Activated CD4-positive, CD25-positive, alpha-beta regulatory T cell treated with anti-CD3 and anti-CD28 coated beads, Interleukin-2, amount 50 U/mL, for 24 hours (primary cell): ENCODE measurements at places on chromosomes 12 and 14.

DNA sequence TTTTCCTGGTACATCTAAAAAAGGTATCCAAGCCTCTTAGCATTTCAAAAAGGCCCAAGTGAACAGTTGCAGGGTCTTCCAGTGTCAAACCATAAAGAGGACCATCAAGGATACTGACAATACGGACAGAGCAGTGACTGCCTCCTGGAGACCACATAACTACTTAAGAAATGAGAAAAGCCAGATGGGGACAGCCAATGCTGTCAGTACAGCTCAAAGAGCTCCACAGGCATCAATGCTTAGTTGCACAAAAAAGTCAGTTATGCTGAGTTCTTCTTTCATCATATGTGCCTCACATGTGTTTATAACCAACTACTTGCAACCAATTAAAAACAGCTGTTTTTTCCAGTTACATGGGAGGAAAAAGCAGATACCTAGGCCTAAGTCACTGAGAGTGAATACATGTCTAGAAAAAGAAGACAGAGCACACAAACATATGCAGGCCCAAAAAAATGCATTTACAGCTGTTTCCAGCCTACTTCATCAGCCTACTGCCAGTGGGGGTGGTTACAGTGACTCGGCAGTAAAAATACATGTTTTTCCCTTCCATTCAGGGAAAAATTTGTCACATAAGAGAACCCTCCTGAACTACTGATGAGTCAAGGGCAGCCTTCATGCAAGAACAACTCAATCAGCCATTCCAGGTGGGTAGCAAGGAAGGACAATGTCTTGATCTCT is 84.0 kb downstream of the DCAF5 start:
- ATAC-seq, result no peak

- no peak for ATAC-seq
Measured at GRCh38 chr12:39643052-39643451, 23.4 kb upstream of the ABCD2 start.

- ATAC-seq, result no peak
Measured at GRCh38 chr14:50031602-50032313, 84.6 kb downstream of the VCPKMT start.

- no peak for ATAC-seq
Measured at GRCh38 chr12:4833053-4833452, 76.7 kb upstream of the KCNA1 start.

GRCh38 chr14:95505030-95505589 is 11.3 kb downstream of the SYNE3 start:
- no peak for ATAC-seq

- ATAC-seq, result no peak
Measured at GRCh38 chr12:110116623-110117022, 7.5 kb upstream of the IFT81 start.

DNA sequence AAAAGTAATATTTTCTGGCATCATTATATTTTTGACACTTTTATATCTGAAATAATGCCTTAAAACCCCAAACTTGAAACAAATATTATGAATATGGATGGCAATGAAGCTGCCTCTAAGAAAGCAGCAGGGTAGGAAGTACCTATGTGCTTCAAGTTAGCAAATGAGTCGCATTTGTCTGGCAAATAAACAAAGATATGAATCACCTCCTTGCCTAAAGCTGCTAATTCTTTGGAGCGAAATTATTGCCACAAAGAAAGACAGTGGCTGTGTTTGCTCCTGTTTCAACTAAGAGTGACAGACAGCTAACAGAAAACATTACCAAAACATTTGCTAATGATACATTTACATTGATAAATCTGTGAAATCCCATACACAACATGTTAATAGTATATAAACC is 854.9 kb downstream of the RPS29 start:
- no peak for ATAC-seq

GRCh38 chr12:104738331-104738730 is 219.8 kb downstream of the SLC41A2 start:
- ATAC-seq, result no peak

DNA sequence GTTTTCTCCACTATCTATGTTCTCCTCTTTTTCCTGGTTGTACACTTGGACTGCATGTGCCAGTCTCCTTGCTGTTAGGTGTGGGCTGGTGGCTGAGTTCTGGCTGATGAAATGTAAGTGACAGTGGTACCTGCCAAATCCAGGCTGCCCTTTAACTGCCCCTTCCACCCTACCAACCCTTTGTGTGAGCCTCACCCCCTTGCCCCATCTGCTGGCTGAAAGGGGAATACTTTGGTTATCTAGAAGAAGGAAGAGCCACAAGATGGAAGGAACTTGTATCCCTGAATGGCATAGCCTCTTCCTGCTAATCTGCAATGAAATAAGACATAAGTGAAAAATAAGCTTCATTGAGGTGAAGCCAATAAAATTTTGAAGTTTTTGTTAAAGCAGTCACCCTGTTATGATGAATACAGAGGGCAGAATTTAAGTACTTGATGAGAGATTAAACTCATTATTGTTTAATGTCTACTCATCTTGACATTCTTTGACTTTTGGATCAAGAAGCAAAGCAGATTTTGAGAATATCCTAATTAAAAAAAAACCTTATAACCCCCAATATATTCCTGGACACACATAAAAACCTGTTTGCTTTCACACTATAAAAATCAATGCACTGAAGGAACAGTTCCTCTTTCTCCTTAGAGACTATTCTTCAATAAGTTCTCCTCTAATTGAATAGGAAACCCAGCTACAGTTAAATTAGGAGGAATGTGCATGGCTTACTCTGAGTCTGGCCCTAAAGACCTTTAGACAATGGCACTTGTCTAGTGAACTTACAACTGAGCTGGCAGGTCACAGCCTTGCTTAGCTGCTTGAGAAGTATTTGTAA is 262.6 kb upstream of the BTG1 start:
- no peak for ATAC-seq

DNA sequence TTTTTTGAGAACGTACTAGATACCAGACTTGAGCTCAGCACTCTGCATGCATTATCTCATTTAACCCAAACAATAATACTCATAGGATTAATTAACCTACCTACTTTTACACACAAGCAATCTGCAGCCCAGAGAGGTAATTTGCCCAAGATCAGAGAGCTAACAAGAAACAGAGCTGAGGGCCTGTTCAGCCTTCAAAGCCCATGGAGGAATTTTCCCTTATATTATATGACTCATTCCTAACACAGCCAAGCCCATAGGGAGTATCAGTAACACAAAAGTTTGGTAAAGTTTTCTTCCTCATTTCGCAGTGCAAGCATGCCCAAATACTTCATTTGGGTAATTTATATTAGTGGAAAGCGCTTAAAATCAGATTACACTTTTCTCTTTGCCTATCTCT is 94.7 kb downstream of the GALC start:
- ATAC-seq, result no peak

- ATAC-seq, result no peak
Measured at GRCh38 chr12:89800435-89800834, 91.8 kb upstream of the ATP2B1 start.

DNA sequence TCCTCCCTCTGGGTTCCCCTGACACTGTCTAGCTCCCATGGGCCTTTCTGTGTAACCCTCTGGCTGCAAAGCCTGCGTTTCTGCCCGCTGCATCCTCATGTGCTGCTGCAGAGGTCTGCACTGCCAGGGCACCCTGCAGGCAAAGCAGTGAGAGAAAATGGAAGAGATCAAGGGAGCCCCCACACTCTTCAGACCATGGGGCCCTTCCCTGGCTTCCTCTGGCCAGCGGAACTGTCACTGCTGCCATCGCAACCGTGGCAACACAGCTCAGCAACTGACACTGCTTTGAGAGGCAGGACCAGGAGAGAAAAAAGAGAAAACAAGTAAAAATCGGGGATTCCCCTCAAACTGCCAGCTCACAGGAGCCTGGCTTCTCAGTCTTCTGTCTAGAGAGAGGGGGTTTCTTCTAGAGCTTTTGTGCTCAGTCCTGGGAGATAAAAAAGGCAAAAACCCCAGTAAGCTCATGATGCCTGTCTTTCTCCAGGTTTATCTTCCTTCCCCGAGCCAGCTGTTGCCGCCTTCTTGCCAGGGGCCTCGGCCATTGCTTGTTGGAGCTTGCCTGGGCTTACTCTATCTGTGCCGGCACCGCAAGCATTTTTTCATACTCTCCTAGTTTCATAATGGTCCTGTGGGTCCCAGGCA is 38.9 kb downstream of the C14orf132 start:
- ATAC-seq, result no peak

GRCh38 chr12:96350982-96351381 is 49.3 kb downstream of the CDK17 start:
- ATAC-seq, result peak; percentile 87

DNA sequence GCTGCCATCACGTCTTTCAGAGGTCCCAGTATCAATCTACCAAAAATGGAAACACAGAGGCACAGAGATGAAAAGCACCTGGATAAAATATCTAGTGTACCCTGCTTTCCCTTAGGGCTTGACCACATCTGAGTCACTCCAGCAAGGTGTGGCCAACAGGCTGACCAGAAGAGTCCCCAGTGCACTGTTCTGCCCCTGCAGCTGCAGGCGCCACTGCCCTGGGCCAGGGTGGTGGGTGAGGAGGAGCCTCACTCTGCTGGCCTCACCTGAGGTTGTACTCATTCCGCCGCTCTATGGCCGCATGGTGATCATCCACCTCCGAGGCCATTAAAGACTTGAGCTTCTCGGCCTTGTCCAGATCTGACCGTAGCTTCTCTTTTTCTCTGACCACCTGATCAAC is 60.4 kb downstream of the NIN start:
- no peak for ATAC-seq

GRCh38 chr12:59578254-59578653 is 17.6 kb upstream of the SLC16A7 start:
- no peak for ATAC-seq

- ATAC-seq, result no peak
Measured at GRCh38 chr14:106436310-106436905, 910.0 kb downstream of the TMEM121 start.

GRCh38 chr14:68511129-68512047 is 281.5 kb downstream of the ZFP36L1 start:
- no peak for ATAC-seq

GRCh38 chr14:34423445-34423844 is 38.6 kb downstream of the SPTSSA start:
- ATAC-seq, result no peak

DNA sequence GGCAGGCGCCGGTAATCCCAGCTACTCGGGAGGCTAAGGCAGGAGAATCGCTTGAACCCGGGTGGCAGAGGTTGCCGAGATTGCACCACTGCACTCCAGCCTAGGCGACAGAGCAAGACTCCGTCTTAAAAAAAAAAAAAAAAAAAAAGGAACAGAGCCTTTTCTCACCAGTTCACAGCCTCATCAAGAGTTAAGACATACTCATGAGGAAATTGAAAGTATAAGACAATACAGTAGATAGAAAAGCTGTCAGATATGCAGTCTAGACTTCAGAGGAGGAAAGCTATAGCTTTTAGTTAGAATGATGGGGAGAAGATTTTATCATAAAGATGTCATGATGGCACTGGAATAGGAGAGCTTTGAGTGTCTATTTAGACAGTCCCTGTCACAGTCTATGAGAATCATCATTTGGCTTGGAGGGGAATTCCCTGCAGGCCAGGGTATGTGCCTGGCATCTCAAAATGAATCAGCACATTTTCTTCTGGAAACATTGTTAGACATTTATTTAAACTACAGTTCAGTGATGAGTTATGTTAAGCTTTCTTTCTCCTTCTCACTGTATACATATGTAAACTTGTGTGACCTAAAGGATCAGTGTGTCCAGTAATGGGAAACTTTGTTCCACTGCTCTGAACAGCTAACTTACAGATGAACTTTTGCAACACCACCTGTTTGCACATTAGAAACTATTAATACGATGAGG is 2.9 kb upstream of the RAB35 start:
- peak; percentile 60 for ATAC-seq

GRCh38 chr12:27515671-27516070 is 8.3 kb upstream of the PPFIBP1 start:
- ATAC-seq, result no peak

- ATAC-seq, result no peak
Measured at GRCh38 chr14:96126339-96126782, 78.3 kb upstream of the BDKRB2 start.

GRCh38 chr14:32507029-32507984 is 178.2 kb downstream of the AKAP6 start:
- ATAC-seq, result no peak

DNA sequence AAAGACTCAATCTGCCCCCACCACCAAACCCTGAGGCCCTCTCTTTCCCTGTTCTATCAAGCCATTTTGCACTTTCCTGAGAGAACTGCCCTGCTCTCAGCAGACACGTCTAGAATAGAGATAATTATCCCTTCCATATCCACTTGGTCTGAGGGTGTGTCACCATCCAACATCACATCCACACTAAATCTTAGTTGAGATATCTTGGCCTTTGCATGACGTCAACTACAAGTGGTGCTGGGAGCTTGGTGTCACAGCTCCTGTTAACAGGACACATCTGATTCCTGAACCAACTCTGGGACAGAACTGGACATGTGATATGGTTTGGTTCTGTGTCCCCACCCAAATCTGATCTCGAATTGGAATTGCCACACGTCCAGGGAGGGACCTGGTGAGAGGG is 1109.2 kb downstream of the TMEM121 start:
- ATAC-seq, result no peak
